ENCODE measurements at places on chromosomes 2 and 18. TPM values are rescaled to one million over a fixed set of nuclear protein-coding genes. Genes with fewer than 3 reads are reported as not detected.
A peak's percentile ranks its signal among the peaks of the same experiment; 100 is the strongest.

GRCh38 chr2:155980941-155981560 is 351.5 kb downstream of the NR4A2 start:
- no peak overlapping the region for H3K4me3 ChIP-seq
- H3K27me3 ChIP-seq: no peaks in the 10 kb centered on the region
- no peaks in the 10 kb centered on the region for H3K4me1 ChIP-seq
- DNase-seq: no peak

DNA sequence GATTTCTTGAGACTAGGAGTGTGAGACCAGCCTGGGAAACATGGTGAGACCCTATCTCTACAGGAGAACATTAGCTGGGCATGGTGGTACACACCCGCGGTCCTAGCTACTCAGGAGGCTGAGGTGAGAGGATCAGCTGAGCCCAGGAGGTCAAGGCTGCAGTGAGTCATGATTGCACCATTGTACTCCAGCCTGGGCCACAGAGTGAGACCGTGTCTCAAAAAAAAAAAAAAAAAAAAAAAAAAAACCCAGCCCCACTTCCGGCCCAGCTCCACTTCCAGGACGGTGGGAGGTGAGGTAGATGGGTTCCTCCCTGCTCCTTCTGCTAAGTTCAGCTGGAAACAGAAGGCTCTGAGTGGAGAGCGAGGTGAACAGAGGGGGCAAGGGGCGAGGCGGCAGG is 41.4 kb upstream of the NFATC1 start:
- H3K27ac ChIP-seq: no peak overlapping the region
- H3K36me3 ChIP-seq: no peaks in the 10 kb centered on the region
- DNase-seq: no peak
- H3K27me3 ChIP-seq: no peaks in the 10 kb centered on the region
- H3K4me1 ChIP-seq: peaks cover 3% of the 10 kb centered on the region

DNA sequence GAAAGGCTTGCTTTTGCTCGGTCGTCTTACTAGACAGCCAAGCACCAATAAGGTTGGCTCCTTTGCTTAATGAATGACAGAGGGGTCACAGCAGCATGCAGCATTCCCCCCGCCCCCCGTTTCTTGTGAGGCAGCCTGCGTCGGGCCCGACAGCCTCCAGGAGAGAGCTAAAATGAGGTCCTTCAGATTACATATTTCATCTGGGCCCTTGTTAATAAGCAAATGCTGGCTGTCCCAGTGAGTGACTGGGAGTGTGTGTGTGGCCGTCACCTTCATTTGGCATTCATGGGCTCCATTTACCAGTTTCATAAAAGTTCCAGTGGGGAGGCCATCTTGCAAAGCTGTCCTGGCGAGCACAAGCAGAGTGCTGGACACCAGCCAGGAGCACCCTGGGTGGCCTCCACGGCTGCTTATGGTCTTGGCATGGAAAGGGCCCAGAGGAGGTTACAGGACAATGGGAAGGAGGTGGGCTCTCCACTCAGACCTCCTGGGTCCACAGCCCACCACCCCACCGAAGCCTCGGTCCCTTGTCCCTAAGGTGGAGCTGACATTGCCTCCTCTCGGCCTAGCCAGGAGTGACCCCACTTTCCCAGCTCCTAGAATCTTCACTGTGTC is 37.2 kb downstream of the ODC1 start:
- peaks cover 17% of the 10 kb centered on the region for H3K4me1 ChIP-seq
- peaks cover 15% of the 10 kb centered on the region for H3K36me3 ChIP-seq
- no peak for DNase-seq
- H3K4me3 ChIP-seq: no peak overlapping the region

DNA sequence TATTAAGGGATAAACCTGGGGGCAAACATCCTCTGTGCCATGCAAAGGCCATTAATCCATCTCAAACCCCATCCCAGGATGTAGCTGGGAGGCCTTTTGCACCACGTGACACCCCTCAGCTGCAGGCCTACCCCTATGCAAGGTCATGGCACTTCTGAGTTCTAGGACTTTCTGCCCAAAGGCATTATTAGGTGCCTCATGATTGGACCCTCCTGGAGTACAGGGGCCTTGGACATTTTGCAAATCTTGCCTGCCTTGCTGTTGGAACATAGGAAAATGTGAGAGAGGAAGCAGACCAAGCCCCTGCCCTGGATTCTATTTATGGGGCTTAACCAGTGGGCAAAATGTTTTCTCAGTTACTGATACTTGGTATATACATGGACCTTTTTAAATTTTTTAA is 44.2 kb upstream of the NFU1 start:
- no peaks in the 10 kb centered on the region for H3K36me3 ChIP-seq
- H3K4me1 ChIP-seq: no peaks in the 10 kb centered on the region
- H3K27ac ChIP-seq: no peak overlapping the region
- H3K4me3 ChIP-seq: no peak overlapping the region

DNA sequence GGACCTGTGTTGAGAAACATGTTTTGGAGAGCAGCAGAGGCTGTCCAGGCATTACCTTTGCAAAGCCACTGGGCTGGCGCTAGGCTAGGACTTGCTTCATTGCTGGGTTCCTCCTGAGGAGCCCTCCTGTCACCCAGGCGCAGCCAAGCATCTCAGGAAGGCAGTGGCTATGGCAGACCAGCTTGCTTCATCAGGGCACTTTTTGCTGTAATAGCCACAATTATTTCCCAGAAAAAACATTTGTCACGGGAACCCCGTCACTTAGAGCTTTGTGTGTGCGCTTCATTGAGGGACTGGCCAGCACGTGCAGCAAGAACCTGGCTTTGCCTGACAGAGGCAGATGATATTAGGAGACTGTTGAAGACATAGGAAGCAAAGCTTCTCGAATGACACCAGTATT is 36.4 kb downstream of the SLC20A1 start:
- peaks cover 53% of the 10 kb centered on the region for H3K4me1 ChIP-seq
- no peak overlapping the region for H3K27ac ChIP-seq
- H3K27me3 ChIP-seq: no peaks in the 10 kb centered on the region
- no peak for DNase-seq
- H3K36me3 ChIP-seq: no peaks in the 10 kb centered on the region

GRCh38 chr2:154437104-154437503 is 261.4 kb upstream of the KCNJ3 start:
- no peaks in the 10 kb centered on the region for H3K27me3 ChIP-seq
- no peak overlapping the region for H3K27ac ChIP-seq
- no peak overlapping the region for H3K4me3 ChIP-seq
- no peaks in the 10 kb centered on the region for H3K4me1 ChIP-seq
- no peaks in the 10 kb centered on the region for H3K36me3 ChIP-seq

DNA sequence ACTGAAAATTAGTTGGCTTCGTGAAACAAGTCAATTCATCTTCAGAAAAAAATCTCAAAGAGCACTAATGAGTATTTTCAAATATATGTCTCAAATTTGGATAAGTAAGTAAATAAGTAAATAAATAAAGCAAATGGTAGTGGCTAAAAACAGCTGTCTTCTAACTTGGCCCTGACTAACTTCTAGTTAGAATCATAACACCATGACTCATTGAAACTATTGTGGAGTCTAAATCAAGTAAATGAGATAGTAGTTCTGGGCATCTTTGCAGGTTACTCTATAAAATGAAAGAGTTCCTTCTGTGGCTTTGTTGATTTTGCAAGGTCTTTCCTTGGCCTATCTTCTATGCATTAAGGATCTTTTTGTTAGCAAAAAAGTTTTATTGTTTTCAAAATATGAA is 110.7 kb downstream of the SLC8A1 start:
- no peak for DNase-seq
- no peaks in the 10 kb centered on the region for H3K36me3 ChIP-seq
- no peaks in the 10 kb centered on the region for H3K4me1 ChIP-seq
- H3K4me3 ChIP-seq: no peak overlapping the region
- no peaks in the 10 kb centered on the region for H3K27me3 ChIP-seq

DNA sequence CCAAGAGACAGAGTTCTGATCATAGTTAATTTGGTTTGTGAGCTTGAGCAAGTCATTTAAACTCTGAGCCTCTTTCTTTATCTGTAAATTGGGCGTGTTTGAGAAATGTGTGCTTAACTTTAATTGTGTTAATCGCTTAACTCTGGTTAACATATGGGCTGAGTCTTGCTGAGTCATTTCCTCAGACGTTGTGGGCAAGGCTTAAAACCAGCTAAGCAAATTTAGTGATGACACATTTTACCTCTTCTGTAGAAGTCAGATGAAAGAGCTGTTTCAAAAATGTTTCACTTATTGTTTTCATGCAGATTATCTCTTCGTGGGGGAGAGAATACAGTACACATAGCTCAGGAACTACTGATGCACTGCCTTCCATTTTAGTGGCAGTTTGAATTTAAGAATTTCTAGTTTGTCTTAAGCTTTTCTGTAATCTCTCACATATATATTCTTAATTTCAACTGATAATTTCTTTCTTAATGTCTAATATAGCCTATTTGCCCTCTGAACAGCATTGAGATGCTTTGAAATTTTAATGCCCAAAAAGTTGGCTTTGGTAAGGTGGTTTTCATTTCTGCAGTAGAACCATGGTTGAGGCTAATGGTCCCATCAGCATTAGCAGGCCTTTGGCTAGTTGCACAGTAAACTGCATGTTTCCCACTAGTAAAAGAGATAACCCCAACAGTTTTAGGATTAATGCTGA is 34.9 kb downstream of the RAB10 start:
- peaks cover 27% of the 10 kb centered on the region for H3K36me3 ChIP-seq
- H3K27ac ChIP-seq: peak overlapping the region; percentile 98
- no peak overlapping the region for H3K4me3 ChIP-seq
- H3K27me3 ChIP-seq: no peaks in the 10 kb centered on the region

The TRABD2A gene
- total RNA-seq: 0.33 TPM

The DCDC2C gene
- not detected for total RNA-seq

The LYPD6B gene
- not detected for total RNA-seq

The KCNG2 gene
- total RNA-seq: not detected

The CKAP2L gene
- 17.6 TPM for total RNA-seq

The CTNNA2 gene
- total RNA-seq: 0.40 TPM

The TEX44 gene
- not detected for total RNA-seq

The MC5R gene
- total RNA-seq: not detected
